ENCODE measurements at places on chromosomes 3 and 15. TPM values are rescaled to one million over a fixed set of nuclear protein-coding genes. Genes with fewer than 3 reads are reported as not detected.

Gene CEP19
- total RNA-seq, result 3.2 TPM

DNA sequence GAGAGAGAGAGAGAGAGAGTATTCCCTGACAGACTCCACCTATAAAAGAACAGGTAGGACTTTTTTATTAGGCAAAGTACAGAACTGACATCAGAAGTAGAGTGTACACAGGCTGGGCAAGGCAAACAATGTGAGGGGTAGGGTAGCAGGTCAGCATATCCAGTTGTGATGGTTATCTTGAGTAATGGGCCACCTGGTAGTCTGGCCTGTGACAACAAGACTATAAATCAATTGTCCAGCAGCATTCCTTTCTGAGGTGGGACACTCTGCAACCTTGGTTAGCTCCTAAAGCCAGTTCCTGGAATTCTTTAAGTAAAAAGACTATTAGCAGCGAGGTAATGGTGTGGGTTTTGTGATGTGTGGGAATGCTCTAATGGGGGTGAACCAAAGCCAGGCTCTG, 14.9 kb upstream of the TMCC1 start:
- H3K27ac ChIP-seq, result no peak overlapping the region
- no peak overlapping the region for H3K4me3 ChIP-seq
- no peaks in the 10 kb centered on the region for H3K4me1 ChIP-seq
- H3K27me3 ChIP-seq, result no peaks in the 10 kb centered on the region
- no peaks in the 10 kb centered on the region for H3K36me3 ChIP-seq

DNA sequence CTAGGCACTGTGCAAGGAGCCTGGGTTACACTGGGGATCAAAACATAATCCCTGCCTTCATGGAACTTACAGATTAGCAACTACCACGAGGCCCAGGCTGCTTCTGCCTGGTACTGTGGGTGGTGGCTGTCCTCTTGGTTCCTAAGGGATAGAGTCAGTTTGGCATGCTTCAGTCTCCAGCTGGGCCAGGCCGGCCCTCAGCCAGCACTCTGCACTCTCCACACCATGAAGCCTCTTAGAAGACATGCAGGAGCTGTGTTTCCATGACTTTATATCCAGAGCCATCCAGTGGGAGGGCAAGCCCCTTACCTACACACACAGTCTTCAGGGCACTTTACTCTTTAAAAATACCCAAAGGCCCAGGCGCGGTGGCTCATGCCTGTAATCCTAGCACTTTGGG, 54.4 kb downstream of the ATP1B3 start:
- DNase-seq, result no peak
- no peak overlapping the region for H3K4me3 ChIP-seq
- H3K36me3 ChIP-seq, result peaks cover 45% of the 10 kb centered on the region

GRCh38 chr3:192258721-192259120, 468.6 kb downstream of the FGF12 start:
- H3K36me3 ChIP-seq, result no peaks in the 10 kb centered on the region
- H3K27me3 ChIP-seq, result peaks cover 86% of the 10 kb centered on the region
- no peak for DNase-seq
- H3K4me3 ChIP-seq, result no peak overlapping the region

- no peaks in the 10 kb centered on the region for H3K27me3 ChIP-seq
- peaks cover 34% of the 10 kb centered on the region for H3K4me1 ChIP-seq
- no peaks in the 10 kb centered on the region for H3K36me3 ChIP-seq
These were observed 93.0 kb upstream of the C3orf80 start for GRCh38 chr3:160132226-160132625.

Gene CAPN3
- total RNA-seq, result 7.5 TPM

Gene C3orf18
- total RNA-seq, result 1.3 TPM

Gene PCLAF
- 8.6 TPM for total RNA-seq

DNA sequence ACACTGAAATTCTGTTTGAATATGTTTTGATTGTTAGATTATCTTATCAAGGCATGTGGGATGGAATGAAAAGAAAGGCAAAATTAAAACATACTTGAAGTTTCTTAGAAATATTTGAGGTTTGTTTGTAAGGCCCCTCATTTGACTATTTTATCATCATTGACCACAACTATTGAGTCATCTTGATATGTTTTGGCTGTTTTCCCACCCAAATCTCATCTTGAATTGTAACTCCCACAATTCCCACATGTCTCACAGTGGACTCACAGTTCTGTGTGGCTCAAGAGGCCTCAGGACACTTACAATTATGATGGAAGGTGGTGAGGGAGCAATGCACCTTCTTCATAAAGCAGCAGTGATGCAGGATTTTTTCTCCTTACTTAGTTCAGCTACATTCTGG, 917.1 kb downstream of the PLOD2 start:
- peak overlapping the region; percentile 59 for H3K27ac ChIP-seq
- H3K4me1 ChIP-seq, result no peaks in the 10 kb centered on the region
- no peaks in the 10 kb centered on the region for H3K36me3 ChIP-seq
- no peak overlapping the region for H3K4me3 ChIP-seq

- peak; percentile 89 for DNase-seq
- no peaks in the 10 kb centered on the region for H3K27me3 ChIP-seq
- no peaks in the 10 kb centered on the region for H3K4me1 ChIP-seq
- no peak overlapping the region for H3K4me3 ChIP-seq
- H3K36me3 ChIP-seq, result no peaks in the 10 kb centered on the region
These were observed 23.5 kb upstream of the CLN6 start for GRCh38 chr15:68252925-68253534.

Gene IQCH
- 4.4 TPM for total RNA-seq

Gene MUC13
- total RNA-seq, result not detected

GRCh38 chr15:38623744-38624143, 59.1 kb upstream of the RASGRP1 start:
- H3K4me1 ChIP-seq, result no peaks in the 10 kb centered on the region
- DNase-seq, result no peak
- no peaks in the 10 kb centered on the region for H3K36me3 ChIP-seq
- H3K27me3 ChIP-seq, result peaks cover 24% of the 10 kb centered on the region

DNA sequence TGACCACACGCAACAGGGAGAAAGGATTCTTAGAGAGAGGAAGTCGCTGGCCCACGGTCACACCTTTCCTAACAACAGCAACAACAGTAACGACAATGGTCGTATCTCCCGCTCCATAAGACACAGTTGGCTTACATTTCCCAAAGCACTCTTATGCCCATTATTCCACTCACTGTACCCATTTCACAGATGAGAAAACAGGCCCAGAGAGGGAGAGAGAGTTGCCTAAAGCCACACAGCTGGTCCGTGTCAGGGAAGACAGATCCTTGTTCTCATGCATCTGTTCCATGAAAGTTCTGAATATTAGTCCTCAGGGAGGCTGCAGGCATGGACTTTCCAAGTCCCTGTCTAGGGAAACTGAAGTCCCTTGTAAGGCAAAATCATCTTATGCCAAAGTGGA, 42.0 kb upstream of the ATP2B2 start:
- H3K27me3 ChIP-seq, result no peaks in the 10 kb centered on the region
- H3K4me3 ChIP-seq, result no peak overlapping the region
- H3K27ac ChIP-seq, result no peak overlapping the region
- peaks cover 13% of the 10 kb centered on the region for H3K4me1 ChIP-seq
- H3K36me3 ChIP-seq, result no peaks in the 10 kb centered on the region

GRCh38 chr3:20503394-20504082, 317.5 kb upstream of the SGO1 start:
- H3K36me3 ChIP-seq, result no peaks in the 10 kb centered on the region
- H3K27me3 ChIP-seq, result no peaks in the 10 kb centered on the region
- H3K4me1 ChIP-seq, result peaks cover 5% of the 10 kb centered on the region
- no peak for DNase-seq
- no peak overlapping the region for H3K4me3 ChIP-seq

GRCh38 chr3:129016356-129016719, 15.2 kb downstream of the EFCC1 start:
- H3K27me3 ChIP-seq, result no peaks in the 10 kb centered on the region
- H3K27ac ChIP-seq, result no peak overlapping the region
- H3K36me3 ChIP-seq, result no peaks in the 10 kb centered on the region

Gene UCN2
- total RNA-seq, result 3.8 TPM

- peaks cover 10% of the 10 kb centered on the region for H3K4me1 ChIP-seq
- DNase-seq, result no peak
- H3K27me3 ChIP-seq, result no peaks in the 10 kb centered on the region
- peaks cover 30% of the 10 kb centered on the region for H3K36me3 ChIP-seq
These were observed 3.3 kb downstream of the ZWILCH start for GRCh38 chr15:66508293-66508883.

Gene GOLGA6C
- total RNA-seq, result not detected

Gene MINDY2
- 18.8 TPM for total RNA-seq

DNA sequence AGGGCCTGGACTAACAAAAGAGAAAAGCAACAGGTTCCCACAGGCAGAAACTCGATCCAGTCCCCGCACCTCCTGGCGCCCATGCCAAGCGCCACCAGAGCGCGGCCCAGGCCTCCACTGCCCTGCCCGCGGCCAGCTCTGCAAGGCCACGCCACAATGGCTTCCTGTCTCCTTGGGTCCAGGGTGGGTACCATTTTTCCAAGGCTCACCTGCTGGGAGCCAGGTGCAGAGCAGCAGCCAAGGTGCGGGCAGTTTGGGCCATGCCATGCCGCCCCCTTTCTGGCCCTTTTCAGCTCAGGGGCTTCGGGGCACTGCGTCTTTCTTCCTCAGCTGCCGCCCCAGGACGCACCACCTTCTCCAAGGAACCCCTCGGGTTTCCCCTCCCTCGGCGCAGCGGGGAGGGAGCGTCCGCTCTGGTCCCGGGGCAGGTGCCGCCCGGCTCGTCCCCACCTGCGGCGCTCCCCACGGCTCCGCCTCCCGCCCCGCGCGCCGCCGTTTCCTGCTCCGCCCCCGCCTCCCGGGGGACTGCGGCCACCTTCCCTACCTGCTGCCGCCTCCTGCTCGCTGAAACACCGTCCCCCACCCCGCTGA, at the start of gene ILDR1:
Gene ILDR1 (minus strand): TSS at position 437 of the 591 bp plus-strand sequence. CDS start 170 bp downstream, at position 267.
- peak within 1 kb of the TSS; percentile 70 for H3K27ac ChIP-seq
- H3K4me1 ChIP-seq, result no peaks in the 10 kb centered on the region
- DNase-seq, result peak; percentile 23
- H3K36me3 ChIP-seq, result no peaks in the 10 kb centered on the region

Gene LIPH
- total RNA-seq, result 0.07 TPM

GRCh38 chr3:183824761-183825455, 469 bp downstream of the MAP6D1 start:
- DNase-seq, result no peak
- peak overlapping the region; percentile 56 for H3K4me3 ChIP-seq
- no peak overlapping the region for H3K27ac ChIP-seq

GRCh38 chr15:79769069-79769481, 127.7 kb downstream of the MTHFS start:
- peak; percentile 85 for DNase-seq
- H3K4me1 ChIP-seq, result peaks cover 12% of the 10 kb centered on the region
- H3K27ac ChIP-seq, result no peak overlapping the region
- peaks cover 32% of the 10 kb centered on the region for H3K27me3 ChIP-seq
- no peaks in the 10 kb centered on the region for H3K36me3 ChIP-seq
